ENCODE measurements at places on chromosomes 5 and 9.

DNA sequence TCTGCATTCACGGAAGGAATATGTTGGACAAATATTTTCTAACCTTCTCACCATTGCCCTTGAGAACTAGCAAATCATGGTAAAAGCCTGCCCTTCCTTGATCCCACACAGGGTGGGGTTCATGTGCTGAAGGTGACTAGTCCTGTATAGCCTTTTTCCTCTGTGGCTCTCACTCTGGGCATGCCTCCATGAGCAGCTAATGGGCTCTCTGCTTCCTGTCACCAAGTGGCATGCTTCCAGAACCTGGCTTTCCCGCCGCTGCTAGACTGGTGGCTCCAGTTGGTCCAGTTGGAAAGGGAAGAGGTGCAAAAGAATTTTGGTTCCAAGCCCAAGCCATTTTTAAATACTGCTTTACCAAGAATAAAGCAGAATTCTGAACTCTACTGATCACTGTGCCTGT lies 35.5 kb downstream of the FBXO10 start:
- DNase-seq, result no peak

- DNase-seq, result no peak
Measured at GRCh38 chr9:91303741-91304415, 57.8 kb downstream of the AUH start.

DNA sequence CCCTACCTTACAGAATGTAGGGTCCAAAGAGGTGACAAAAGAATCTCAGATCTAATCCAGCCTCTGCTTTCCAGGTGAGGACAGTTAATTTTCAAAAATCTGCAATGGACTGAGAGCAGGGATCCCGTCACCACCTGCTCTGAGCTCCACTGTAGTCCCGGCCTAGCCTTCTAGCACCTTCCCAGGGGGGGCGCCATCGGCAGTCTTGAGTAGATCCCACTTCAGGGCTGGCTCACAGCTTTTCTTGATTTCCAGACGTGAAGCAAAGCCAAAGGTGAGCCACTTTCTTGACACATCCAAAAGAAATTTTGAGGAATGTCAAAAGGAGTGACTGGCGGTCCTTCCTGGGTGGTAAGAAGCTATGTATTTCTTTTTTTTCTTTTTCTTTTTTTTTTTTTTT lies 114.1 kb downstream of the SYK start:
- no peak for DNase-seq

DNA sequence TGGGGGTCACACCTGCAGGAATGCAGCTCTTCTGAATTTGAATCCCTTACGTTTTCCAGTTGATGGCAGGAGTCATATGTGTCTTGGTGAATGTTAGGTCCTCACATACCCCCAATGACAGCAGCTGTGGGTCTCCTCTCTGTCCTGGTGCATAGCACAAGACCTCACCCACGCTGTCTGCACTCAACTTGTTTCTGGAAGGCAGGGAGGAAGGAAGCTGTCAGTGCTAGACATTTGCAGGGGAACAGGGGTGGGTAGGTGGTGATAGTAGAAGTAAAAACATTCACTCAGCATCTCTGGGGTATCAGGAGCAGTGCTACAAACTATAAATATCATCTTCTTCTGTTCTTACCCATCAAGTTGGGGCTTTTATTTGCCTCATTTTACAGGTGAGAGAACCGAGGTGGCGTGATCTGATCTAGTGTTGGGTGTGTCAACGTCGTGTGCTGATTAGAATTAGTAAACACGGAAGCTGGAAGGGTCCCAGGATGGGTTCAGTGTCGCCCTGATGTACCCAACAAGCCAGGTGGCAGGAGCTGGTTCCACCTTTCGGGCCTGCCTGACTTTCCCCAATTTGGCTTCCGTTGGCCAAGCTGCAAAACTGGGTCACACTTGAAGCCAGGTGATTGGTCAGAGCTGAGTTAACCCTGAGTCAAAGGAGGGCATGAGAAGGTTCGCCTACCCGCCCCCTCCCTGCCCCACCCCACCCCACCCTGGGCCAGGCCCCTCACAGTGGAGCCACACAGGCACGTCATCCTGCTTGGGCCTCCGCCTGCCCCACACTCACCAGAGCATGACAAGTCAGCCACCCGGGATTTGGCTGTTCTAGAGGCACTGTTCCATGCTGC lies 15.8 kb downstream of the ERGIC1 start:
- no peak for DNase-seq

DNA sequence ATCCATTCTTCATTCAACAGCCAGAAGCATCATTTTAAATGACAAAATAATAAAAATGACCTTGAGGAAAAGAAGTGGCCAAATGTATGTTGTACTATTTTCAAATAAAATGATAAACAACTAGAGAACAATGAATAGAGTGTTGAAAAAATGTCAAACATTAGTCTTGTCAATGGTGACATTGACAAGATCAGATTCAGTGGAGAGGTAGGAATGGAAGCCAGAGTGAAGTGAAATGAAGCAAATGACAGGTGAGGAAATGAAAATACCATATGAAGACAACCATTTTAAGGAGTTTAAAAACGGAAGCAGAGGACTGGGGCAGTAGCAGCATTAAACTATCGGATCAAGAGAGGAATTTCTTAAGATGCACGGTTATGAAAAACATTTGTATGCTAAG lies 38.2 kb upstream of the COX7C start:
- DNase-seq, result no peak

- DNase-seq, result no peak
Measured at GRCh38 chr5:171953860-171954701, 52.4 kb downstream of the FBXW11 start.

- no peak for DNase-seq
Measured at GRCh38 chr5:165631235-165631634, 2125.8 kb downstream of the MAT2B start.

DNA sequence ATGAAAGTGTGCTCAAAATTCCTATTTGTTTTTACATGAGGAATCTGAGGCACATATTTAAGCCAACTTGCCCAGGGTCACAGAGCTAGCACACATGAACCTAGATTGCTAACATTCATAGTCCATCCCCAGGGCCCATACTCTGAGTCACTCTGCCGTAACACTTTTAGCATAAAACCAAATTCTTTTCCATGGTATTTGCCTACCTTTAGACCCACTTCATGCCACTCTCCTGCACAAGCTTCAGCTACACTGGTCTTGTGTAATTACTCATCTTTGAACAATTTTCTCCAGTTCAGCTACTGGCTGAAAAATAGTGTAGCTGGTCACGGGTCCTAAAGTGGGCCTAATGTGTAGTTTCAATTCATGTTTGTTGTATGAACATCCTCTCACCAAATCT lies 200.7 kb downstream of the SLC12A2 start:
- no peak for DNase-seq

DNA sequence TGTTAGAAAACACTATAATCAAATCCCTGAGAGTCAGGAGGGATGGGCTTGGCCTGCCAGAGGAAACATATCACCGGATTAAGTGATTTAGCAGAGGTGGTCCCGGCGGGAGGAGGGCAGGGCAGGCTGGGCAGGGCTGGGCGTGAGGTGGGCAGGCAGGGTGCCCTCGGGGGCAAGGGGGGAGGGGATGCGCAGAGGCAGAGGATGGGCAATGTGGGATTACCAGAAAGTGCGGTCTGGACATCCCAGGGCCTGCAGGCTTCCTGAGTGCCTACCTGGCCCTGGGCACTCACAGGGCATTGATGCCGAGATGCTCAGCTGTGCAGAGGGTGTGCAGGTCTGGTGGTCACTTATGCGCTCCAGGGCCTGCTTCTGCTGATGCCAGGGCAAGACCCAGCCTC lies 115.2 kb downstream of the ADAMTS2 start:
- no peak for DNase-seq

- no peak for DNase-seq
Measured at GRCh38 chr5:168800701-168801100, 221.5 kb upstream of the PANK3 start.

- DNase-seq, result no peak
Measured at GRCh38 chr5:157709346-157709745, 21.9 kb upstream of the THG1L start.

GRCh38 chr5:107651325-107651724 lies 19.4 kb downstream of the EFNA5 start:
- DNase-seq, result no peak

GRCh38 chr9:21268347-21268657 lies 28.5 kb upstream of the IFNA14 start:
- DNase-seq, result no peak

DNA sequence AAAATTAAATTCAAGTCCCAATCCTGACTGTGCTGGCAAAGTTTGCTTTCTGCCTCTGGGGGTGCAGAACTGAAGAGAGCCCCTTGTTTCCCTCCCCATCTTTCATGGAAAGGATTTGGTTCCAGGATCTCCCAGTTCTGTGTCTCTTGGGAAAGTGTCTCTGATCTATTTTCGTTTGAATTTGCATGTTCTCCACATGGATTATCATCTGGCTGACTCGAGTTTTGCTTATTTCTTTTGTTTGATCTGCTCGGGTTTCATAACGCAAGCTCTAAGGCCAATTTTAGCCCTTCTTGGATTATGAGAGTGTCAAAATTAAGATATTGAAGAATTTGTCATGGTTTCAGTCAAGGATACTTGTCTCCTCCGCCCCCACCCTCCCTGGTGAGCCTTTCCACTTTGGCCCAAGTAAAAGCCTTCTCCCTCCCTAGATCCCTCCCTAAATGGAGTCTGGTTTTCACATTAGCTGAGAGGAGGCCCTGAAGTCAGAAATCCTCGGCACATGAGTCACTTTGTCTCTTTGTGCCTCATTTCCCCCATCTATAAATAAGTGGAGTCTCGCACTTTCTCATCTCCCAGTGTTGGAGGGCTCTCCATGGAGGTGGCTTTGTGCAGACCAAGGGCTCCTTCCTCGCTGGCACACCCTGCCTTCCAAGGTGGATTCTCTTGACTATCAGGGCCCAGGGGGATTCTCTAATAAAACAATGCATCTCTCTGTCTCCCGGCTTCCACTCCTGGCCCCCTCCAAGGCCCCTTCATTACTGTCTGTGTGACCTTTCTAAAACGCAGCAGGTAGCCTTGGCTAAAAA lies 17.3 kb downstream of the ADRB2 start:
- no peak for DNase-seq

- DNase-seq, result no peak
Measured at GRCh38 chr5:74141053-74141452, 499.5 kb downstream of the ENC1 start.

DNA sequence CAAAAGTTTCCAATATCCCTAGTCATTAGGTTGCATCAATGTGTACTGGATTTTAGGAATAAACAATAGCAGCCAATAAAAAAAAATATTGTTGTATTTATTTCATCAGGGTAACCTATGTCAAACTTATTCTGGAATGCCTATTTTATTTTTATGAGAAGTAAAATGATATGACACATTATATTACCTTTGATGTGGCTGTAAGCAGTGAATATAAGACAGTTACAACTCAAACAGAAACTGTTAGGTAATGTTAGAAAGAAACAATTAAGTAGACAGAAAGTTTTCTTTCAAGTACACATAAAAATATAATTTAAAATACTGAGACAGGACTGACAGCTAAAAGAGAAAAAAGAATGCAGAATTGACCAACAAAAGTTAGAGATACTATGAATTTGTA lies 65.5 kb downstream of the GNG10 start:
- DNase-seq, result no peak

DNA sequence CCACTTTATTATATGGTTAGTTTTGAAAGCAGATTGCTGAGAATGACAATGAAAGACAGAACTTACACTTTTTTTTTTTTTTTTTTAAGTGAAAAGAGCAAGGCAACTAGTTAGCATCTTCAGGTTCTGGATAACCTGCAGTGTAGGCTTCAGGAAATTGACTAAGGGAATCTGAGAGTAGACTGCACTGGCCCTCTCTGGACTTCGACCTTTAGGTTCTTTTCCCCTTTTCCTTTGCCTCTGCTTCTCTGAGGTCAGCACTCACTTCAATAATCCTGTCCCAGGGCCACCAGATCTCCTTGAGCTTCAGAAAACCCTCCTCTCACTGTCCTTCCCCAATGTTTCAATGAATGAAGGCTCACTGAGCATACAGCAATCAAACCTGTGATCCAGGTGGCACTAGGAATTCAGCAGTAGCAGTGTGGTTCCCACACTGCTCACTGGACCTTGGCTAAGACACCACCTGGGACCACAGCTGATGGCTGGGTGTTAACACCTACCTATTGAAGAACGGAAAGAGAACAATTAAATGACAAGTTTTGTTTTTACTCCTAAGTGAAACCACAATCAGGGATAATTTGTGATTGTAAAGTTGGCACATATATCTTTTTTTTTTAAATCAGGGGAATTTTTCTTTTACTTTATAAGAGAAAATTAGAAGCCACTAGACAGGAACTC lies 85.8 kb upstream of the IL6ST start:
- DNase-seq, result no peak

DNA sequence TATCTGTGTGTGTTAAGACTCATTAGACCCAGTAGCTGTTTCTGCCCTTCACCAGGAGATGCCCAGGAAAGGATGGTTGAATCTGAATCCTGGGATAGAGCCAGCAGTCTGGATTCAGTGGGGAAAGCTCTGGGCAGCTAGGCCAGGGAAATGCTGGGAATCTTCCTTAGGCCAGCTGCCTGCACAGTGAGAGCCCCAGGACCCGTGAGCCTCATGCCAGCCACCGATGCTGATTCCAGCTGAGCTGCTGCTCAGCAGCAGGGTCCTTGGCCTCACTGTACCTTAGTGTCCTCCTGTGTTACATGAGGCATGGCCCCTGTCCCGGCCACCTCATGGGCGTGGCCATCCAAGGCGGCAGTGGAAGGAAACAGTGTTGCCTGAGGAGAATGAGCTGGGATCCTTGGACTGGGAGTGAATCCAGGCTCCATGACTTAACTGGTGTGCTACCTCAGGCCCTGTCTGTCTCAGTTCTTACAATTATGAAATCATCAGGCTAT lies 87.1 kb downstream of the AMBP start:
- no peak for DNase-seq

GRCh38 chr9:128118472-128118857 lies 9.1 kb downstream of the PTGES2 start:
- no peak for DNase-seq

DNA sequence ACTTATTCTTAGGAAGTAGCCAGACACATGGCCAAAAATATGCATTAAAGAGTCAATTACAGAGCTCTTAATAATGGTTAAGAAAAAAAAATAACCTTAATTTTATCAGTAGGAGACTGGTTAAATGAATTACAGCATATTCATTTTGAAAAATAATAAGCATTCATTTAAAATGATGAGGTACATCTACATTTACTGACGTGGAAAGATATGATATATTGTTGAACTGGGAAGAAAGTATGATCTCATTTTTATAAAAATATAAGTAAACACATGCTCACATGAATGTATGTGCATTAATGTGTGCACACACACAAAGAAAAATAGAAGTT lies 250.3 kb downstream of the ENC1 start:
- DNase-seq, result no peak

GRCh38 chr9:10534850-10535249 lies 78.0 kb downstream of the PTPRD start:
- DNase-seq, result no peak

GRCh38 chr5:95619514-95620029 lies 315 bp upstream of the GPR150 start:
- DNase-seq, result no peak

- DNase-seq, result no peak
Measured at GRCh38 chr9:128456613-128457061, 831 bp downstream of the ODF2 start.

GRCh38 chr5:120088412-120088811 lies 375.7 kb upstream of the PRR16 start:
- no peak for DNase-seq

GRCh38 chr5:126271141-126271540 lies 152.1 kb upstream of the GRAMD2B start:
- DNase-seq, result no peak
